Fibroblast of the aortic adventitia (primary cell): ENCODE measurements at places on chromosomes 16 and 17.

DNA sequence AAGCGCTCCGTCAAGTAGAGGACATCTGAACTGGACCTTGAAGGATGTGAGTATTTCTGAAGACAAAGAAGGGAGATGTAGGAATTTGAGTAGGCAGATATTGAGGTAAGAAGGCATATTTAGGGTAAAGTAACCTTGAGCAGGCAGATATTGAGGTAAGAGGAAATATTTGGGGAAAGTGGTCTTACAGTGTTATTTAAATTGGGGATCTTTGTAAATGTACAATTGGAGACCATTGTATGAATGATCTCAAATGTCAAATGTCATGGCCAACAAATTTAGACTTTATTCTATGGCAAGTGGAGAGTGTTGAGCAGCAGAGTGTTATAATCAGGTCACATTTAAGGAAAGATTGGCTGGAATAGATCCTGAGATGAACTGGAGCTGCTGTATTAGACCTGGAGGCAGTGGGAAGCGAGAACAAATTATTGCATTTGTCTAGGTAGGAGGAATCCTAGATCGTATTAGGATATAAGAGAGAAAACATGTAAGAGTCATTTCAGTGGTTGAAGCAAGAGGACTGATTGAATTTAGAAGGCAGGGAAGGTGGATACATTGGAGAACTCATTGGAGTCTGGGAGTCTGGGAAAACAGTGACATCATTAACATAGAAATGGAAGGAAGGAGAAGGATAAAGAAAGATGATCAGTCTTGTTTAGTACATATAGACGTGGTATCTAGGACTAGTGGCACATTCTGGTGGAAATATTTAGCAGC lies 165.6 kb downstream of the MAP2K6 start:
- DNase-seq, result no peak

DNA sequence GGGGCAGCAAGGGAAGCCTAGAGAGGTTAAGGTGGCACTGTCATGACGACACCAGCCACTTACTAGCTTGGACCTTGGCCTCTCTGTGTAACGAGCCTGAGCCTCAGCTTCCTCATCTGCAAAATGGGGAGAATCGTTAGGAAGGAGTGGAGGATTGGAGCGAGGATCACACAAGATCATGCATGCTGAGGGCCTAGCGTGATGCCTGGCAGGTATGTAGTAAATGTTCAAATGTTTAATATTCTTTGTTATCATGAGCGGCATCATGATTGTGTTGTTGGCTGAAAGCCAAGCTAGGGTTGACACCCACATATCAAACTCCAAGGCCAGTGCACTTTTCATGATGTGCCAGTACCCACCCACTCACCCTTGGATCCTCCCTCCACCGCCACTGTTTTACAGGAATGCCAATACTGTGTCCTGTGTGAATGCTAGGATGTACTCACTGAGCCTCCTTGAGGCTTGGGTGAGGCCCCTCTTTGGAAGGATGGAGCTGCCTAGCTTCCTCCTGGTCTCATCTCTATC lies 192.5 kb downstream of the MSI2 start:
- DNase-seq, result no peak

DNA sequence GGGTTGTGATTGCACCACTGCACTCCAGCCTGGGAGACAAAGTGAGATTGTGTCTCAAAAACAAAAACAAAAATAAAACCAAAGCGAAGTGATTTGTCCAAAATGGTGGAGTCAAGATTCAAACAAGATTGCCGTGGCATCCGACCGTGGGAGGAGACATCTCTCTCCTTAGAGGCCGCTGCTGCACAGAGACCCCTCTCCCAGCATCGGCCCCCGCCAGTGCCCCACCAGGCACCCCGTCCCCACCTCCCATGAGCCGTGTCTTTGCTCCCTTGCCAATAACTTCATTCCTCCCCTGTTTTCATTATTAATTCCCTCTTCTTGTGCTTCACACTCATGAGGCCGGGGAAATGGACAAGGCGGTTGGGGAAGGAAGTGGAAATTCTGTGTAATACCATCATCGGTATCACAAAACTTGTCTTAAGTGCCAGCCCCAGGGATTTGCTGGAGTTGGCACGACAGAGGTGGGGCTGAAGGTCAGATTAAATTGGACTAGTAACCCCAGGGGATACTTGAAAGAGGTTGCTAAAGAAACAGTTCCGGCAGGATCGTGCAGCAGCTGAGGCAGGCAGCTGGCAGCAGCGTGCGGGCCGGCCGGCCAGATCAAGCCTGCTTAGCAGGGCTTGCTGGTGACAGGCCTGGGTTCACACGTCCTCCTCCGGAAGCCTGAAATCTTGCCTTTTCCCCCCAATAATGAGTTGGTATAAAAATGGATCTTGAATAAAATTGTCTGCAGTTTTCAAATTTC lies 66.8 kb downstream of the RTN4RL1 start:
- peak; percentile 32 for DNase-seq

DNA sequence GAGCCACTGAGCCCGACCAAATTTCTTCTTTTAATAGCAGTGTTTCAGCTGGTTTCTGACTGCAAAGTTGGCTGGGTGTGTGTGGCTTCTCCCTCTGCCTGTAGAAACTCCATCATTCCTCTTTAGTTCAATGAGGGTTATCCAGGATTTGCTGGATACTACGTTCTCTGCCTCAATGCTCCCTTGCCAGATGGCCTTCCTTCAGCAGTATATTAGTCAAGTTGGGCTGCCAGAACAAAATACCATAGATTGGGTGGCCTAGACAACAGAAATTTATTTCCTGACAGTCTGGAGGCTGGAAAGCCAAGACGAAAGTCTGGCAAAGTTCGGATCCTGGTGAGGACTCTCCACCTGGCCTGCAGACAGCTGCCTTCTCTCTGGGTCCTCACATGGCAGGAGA lies 103.7 kb downstream of the NOG start:
- DNase-seq, result peak; percentile 61

- DNase-seq, result peak; percentile 45
Observed at GRCh38 chr16:46789499-46790414, 41.2 kb downstream of the C16orf87 start.

DNA sequence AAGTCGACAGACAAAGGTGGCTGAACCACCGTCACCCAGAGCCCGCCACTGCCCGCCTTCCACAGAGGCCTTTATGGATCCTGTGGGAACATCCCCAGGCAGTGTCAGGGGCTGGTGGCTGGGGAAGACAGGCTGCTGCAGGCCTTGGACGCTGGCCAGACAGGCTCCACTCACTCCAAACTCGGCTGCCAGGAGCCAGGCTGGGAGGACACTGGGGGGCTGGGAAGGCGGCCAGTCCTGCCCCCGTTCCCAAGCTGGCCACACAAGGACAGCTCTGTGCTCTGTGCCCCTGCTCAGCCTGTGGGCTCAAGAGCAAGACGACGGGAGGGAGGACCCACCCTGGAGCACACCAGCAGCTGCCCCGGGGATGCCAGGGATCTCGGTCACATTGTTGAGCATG lies 7.6 kb upstream of the LCAT start:
- DNase-seq, result no peak

DNA sequence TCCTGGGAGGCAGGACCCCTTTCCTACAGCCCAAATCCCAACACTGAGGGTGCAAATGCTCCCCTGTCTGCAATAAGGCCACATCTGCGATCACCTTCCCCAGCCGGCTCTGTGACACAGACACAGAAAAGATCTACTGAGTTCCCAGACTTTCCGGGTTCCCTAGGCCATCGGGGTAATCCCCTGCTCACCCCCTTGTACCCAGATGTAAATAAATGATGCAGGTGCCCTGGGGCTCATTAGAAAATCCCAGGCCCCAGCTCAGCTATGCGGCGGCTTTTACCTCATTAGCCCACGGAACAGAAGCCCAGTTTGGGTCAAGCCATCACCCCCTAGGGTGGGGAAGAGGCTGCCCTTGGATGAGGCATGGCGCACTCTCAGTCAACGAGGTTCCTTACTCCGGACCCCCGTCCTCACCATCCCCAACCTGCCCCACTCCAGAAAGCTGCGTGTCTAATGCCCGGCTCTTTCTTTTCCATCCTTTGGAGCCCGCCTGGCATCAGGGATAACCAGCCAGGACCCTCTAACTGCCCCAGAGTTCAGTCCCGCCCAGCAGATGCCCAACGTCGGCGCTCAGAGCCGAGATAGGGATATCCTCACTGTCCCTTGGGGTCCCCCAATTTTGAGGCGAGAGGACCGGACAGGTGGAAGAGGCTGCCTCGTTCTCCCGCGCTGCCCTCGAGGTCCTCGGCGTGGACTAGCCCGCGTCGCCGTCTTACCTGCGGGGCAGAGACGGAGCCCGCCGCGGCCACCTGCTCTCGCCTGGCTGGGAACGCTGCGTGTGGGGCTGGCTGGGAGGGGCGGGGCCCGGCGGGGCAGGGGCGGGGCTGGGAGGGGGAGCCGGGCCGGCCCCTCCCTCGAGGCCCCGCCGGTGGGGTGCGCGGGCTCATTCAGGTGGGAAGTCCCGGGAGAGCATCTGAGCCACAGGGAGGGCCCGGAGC lies at the start of gene ZNF385C:
TSS of gene ZNF385C (minus strand) at position 783 of the 941 bp plus-strand sequence. CDS start 35,417 bp downstream, outside the sequence.
- no peak for DNase-seq

DNA sequence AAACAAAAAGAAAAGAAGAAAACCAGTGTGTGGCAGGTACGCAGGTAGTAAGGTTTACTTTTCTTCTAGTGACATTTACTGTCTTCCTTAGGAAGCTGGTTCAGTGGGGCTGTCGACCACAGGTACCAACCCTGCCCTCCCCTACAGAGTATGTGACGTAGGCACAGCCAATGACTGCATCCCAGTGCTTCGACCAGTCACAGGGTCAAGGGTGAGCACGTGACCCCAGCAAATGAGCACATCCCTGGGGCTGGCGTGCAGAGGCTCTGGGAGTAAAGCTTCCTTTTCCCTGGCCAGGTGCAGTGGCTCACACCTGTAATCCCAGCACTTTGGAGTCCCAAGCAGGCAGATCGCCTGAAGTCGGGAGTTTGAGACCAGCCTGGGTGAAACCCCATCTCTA lies 38.9 kb upstream of the PLCG2 start:
- no peak for DNase-seq

DNA sequence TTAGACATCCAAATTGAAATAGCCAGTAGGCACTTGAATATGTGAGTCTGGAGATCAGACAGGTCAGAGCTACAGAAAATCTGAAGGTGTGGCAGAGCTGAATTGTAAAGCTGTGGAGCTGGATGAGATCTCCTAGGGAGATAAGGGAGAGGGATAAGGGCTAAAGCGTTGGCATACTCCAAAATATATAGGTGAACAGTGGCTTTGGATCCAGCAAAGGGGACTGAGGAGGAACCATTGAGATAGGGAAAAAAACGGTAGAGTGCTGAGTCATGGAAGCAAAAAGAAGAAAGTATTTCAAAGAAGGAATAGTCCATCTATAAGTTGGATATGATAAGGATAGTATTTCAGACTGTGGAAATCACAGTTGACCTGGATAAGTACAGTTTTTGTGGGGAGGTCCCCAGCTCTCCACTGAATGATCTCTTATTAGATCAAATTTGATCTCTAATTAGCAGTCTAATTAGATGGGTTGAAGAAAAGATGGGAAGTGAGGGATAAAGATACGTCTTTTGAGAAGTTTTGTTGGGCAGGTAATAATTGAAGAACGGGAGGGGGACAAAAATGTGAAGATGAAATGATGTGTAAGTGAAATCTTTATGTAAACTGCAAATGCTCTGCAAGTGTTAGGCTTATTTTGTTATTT lies 587 bp upstream of the DBF4B start:
- DNase-seq, result peak; percentile 23
